ENCODE measurements at places on chromosomes 2 and 18.
A peak's percentile ranks its signal among the peaks of the same experiment; 100 is the strongest.

- no peak for DNase-seq
These were observed 69.8 kb downstream of the NEB start for GRCh38 chr2:151664520-151664919.

GRCh38 chr18:48889115-48889941 is 61.4 kb downstream of the SMAD7 start:
- DNase-seq, result peak; percentile 54

GRCh38 chr2:7844414-7844965 is 837.4 kb upstream of the ID2 start:
- DNase-seq, result no peak

DNA sequence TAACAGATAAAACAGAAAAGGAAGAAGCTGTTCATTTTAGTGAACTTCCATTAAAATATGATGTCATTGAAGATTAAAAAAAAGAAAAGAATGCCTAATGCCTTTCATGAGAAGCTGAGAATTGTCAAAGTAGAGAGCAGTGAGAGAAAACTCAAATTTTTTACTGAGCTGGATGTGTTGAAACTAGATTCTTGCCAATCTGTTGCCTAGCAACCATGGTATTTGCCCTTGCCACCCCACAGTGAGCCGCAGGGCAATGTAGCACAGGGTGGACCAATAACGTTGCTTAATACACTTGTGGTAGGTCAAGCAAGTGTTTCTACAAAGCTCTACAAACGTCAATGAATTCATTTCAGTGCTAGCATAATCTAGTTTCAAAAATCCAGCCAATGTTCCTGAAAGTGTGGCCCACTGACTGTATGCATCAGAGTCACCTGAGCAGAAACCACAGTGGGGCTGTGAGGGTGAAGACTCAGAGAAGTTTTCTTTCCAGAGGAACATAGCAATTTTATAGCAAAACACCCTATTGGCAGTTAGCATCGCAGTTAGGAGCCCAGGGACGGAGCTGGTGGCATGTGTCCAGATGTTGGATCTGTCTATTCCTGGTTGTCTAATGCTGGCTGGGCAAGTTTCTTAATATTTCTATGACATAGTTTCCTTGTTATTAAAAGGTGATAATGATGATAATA is 132.2 kb downstream of the DOCK10 start:
- no peak for DNase-seq

GRCh38 chr2:194465641-194466040 is 1191.4 kb upstream of the SLC39A10 start:
- no peak for DNase-seq

DNA sequence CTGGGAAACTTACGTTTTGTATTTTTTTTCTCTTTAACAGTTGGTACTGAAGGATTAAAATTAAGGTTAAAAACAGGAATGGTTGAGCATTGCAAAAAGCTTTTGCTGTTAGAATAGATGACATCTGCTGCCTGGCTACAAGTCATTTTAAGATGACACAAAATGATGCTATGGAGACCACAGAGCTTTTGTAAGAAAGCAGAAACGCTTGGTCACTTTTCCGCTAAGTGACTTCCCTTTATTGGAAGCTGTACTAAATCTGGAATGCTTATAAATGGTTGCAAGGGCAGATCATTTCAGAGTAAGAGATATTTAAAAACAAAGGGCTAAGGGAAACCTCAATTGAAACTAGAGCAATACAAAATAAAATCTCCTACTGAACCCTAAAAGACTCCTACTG is 544.0 kb downstream of the STK39 start:
- no peak for DNase-seq
